ENCODE measurements at places on chromosomes 7 and 10.
A peak's percentile ranks its signal among the peaks of the same experiment; 100 is the strongest.

DNA sequence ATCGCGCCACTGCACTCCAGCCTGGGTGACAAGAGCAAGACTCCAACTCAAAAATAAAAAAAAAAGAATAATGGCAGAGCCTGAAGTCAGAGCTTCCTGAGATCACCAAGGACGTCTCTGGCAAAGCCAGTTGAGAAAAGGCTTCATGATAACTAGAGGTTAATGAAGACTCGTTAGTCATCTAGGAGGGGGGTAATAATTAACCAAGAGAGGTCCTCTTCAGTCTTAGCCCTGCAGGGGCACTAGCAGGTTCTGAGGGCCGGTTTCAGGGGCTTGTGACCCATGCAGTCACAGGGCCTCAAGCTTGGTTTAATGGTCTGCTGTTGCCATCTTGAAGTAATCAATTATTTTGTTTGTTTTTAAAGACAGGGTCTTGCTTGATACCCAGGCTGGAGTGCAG is 28.6 kb upstream of the PROSER2 start:
- DNase-seq = no peak

GRCh38 chr10:124204726-124205125 is 111.3 kb upstream of the CHST15 start:
- DNase-seq = no peak

GRCh38 chr10:100182908-100183307 is 2.9 kb downstream of the ERLIN1 start:
- DNase-seq = no peak

DNA sequence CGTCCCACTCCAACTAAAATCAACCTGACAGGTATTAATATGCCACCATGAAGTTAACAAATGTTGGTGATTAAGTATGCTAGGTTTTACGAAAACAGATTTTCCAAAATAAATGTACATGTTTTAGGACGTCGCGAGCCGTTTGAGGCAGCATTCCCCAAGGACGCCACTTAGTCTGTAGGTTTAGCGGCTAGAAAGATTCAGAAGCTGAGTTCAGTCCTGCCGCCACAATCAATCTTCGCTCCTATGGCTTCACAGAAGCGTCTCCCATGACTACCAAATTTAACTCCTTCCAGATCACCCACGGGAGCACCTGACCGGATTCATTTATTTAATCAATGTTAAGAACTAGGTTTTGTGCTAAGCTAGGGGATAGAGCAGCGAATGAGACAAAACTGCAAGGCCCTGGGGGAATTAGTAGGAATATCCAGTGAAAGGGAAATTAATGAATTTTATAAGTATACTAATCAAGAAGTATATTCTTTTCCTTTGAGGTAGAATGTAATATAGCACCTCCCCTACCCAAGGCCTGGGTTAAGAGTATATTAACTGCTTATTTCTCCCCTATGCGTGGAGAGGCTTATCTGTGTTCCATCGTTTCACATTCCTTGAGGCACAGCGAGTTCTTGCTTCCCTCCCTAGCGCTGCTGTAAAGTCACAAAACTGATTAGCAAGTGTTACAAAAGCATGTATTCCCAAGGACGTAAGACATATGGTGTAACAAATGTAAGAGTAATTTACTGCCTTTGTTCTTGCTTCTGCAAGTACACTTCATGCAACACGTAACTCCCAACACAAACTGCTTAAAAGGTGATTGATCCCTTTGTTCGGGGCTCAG is 994 bp upstream of the CYP51A1 start:
- DNase-seq = no peak

DNA sequence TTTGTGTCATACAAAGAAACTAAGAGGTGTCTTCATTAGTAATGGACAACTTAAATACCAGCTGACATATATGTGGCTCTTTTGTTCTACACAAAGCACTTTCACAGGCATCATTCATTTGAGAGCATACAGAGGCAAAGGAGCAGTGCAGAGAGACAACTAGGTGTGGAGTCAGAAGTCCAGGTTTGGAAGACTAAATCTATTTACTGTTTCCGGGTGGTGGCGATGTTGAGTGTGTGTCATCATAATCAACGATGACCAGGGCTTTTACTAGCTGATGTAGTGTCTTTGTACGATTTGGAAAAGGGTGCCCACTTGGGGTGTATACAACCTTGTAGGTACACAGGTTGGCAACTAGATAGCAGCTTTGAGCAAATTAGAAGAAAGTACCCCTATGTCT is 195.5 kb upstream of the CCDC6 start:
- DNase-seq = no peak

DNA sequence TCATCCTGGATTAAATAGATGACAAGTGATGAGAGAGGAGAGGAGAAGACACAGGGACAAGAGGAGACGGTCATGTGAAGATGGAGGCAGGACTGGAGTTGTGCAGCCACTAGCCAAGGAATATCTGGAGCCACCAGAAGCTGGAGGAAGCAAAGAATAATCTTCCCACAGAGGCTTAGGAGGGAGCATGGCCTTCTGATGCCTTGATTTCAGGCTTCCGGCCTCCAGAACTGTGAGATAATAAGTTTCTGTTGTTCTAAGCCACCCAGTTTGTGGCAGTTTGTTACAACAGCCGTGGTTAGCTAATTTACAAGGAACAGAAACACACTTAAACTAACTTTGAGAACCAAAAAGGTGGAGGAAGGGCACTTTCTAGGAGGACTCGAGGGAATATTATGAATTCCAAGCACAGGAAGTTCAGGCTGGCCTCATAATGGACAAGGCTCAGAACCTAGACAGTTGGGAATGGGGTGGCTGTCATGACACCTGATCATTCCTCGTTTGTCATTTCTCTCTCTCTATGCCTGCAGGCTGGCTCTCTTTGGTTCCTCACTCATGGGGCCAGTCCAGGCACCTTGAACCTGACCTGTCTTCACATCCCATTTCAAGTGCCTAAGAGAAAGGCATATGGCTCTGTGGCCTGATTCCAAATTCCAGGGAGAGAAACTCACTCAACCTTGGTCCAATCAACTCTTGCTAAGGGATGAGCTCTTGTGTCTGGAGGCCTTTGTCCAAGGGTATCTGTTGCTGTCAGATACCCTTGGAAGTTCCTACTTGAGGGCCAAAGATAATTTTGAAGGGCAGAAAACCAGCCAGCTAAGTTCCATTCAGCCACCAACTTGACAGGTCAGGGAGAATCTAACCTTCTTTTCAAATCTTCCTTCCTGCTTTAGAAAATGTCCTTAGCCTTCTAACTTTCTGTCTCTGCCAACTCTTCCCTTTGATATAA is 33.5 kb upstream of the PDZD8 start:
- DNase-seq = no peak

- DNase-seq = no peak
Observed at GRCh38 chr7:27793780-27794179, 53.8 kb downstream of the TAX1BP1 start.

DNA sequence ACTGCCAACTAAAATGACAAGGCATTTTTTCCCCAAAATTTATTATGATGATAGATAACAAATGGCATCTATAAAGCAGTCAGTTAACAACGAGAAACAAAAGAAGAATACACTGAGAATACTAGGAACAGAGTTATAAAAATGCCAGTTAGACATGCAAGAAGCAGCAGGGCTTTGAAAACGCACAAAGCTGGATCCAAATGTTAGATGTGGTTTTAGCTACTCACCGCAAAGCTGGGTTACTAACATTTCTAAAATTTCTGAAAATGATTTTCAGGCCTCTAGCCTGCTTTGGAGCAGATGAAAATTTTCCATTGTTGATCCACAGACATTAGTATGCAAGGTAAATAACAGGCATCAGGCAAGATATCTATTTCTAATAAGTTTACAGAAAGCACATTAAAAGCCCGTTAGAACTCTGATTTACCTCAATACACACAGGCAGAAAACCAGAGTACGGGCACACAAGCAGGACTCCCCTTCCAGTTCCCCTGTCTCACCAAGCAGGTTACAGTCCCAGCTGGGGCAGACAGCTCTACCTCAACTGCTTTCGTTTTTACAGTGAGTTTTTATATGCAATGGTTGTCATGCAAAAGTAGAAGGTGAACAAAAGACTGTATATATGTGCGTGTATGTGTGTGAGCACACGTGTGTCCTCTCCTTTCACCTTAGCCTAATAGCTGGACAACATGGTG is 37.9 kb downstream of the GLI3 start:
- DNase-seq = no peak

GRCh38 chr7:38658921-38659320 is 27.7 kb upstream of the AMPH start:
- no peak for DNase-seq

- DNase-seq = no peak
Observed at GRCh38 chr10:113331961-113332360, 220.9 kb upstream of the HABP2 start.

DNA sequence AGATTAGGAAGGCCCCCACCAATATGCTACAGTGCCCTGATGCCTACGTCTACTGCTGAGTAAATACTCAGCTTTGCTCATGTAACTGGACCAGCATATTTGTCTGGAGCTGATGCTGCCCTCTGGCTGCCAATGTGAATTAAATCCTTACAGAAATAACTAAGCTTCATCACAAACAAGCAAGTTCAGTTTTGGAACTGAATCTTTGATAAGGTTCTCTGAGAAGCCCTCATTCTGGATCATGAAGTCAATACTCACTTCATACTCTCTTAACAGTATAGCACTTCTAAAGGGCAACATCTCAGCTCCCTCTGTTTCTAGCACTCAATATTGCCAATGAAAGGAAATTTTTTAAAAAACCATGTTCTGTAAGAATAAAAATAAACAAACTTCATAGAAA is 246.7 kb downstream of the ETV1 start:
- no peak for DNase-seq

- no peak for DNase-seq
Observed at GRCh38 chr7:29255906-29256692, 61.5 kb downstream of the CHN2 start.

GRCh38 chr7:35353481-35353880 is 99.6 kb upstream of the TBX20 start:
- no peak for DNase-seq

- DNase-seq = peak; percentile 68
Observed at GRCh38 chr10:12042409-12042796, 206 bp downstream of the UPF2 start.

DNA sequence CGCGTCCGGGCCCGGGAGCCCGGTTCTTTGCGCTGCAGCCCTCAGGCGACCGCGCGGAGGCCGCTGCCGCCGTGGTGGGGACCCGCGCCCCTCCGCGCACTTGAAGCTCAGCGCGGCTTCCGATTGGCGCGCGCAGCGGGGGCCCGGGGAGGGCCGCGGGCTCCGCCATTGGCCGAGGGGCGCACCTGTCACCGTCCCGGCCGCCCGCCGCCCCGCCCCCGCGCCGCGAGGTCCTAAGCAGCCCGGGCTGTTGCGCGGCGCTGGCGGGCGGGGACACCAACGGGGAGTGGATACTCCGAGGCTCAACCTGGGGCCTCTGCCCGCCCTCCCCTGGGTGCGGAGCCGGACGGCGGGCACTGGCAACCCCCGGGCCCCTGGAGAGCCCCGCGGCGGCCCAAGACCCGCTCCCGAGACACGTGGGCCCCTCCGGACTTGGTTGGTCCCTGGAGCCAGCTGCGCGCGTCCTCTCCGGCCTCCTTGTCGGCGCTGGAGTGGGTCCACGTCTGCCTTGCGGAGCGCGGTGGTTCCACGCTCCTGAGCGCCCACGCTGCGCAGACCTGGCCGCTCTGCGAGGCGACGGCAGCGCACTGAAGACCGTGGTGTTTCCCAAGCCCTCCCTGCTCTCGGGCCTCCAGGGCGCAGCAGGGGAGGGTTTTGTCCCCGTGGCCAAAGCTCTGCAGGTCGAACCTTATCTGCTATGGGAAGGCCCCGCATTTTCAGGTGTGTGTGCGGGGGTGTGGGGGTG is at the start of gene MNX1:
Gene MNX1 (minus strand): TSS at position 76 of the 745 bp plus-strand sequence. CDS start 313 bp downstream, outside the sequence.
- peak; percentile 32 for DNase-seq

- DNase-seq = peak; percentile 23
Observed at GRCh38 chr7:30148951-30149459, 14.2 kb downstream of the MTURN start.

DNA sequence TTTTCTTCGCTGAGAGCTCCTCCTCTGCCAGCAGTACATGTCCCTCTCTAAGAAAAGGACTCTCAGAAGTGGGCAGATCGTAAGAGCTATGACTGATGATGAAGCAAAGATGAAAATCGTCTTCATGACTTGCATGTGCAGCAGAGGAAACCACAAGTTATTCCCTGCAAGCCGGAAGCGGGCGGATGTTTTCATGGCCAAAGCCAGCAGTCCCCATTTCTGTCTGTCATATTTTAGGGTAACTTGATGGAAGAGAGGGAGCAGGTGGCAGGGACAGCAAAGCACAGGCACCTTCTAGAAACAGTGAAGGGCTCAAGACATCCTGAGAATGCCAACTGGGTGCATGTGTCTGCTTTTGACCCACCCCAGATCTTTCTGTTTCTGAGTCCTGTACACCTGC is 19.9 kb downstream of the KLF6 start:
- DNase-seq = peak; percentile 38

- no peak for DNase-seq
Observed at GRCh38 chr10:91088300-91089140, 131.9 kb upstream of the PCGF5 start.

DNA sequence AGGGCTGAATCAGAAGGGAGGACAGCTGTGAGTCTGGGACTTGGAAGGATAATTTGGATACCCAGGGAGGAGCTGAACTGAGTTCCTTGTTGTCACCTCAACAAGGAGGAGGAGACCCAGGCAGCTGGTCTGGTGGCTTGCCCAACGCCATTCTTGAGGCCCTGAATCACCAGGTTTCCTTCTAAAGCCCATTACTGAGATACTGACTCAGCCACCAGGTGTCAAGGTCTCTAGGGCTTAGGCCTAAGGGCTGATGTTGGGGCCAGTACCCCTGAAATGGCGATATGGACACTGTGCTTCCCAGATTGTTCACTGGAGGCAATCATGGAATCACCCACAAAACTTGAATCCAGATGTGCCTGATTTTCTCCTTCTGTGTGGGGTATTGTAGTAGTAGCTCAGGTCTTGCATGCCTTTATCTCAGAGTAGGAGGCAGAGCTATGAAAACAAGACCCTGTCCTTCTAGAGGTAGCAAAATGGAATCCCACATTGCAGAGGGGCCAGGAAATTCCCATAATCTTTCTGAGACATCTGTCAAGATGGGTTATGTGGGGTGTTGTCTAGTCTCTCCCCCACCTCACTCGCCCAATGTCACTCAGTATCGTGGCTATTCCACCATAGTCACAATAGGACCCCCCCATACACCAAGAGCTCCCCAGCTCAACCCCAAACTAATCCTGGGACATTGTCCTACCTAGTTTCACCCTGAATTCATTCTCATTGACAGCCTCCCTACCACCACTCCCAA is 1.8 kb upstream of the ATG9B start:
- no peak for DNase-seq

DNA sequence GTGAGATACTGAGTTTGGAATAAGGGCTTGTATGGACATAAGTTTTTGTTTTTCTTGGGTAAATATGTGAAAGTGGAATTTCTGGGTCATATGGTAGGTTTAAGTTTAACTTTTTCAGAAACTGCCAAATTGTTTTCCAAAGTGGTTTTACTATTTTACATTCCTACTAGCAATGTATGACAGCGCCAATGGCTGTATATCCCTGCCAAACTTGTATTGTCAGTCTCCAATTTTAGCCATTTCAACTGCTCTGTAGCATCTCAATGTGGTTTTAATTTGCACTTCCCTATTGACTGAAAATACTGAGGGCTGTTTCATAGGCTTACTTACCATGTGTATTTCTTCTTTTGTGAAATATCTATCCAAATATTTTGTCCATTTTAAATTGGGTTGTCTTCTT is 90.5 kb upstream of the ZNF32 start:
- DNase-seq = no peak

- peak; percentile 19 for DNase-seq
Observed at GRCh38 chr10:27285093-27285492, 44.5 kb upstream of the ACBD5 start.

- DNase-seq = no peak
Observed at GRCh38 chr7:102460467-102460866, 4.2 kb downstream of the ALKBH4 start.

Data from activated CD8-positive, alpha-beta memory T cell treated with anti-CD3 and anti-CD28 coated beads, Interleukin-2, amount 50 U/mL, for 4 hours (primary cell).